CD4-positive, alpha-beta T cell treated with Interleukin-21 for 1 hour (primary cell): ENCODE measurements at places on chromosomes 7 and 10.

DNA sequence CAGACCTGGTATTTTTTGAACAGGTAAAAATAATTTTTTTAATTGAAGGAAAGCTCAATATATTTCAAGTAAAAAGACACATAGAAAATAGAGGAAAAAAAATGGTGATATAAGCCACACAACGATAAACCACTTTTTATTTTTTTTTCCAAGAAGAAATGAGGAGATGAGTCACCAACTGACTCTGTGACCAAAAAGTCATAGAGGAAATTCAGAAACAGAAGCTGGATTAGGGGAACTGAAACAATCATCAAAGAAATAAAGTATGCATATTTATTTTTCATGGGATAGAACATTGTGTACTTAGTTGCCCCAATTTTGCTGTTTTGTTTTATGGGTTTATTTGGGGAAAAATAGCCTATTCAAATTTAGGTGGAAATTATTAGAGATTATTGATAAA lies 176.8 kb upstream of the AGR3 start:
- DNase-seq: no peak

GRCh38 chr7:510131-510481 lies 9.5 kb downstream of the PDGFA start:
- no peak for DNase-seq

DNA sequence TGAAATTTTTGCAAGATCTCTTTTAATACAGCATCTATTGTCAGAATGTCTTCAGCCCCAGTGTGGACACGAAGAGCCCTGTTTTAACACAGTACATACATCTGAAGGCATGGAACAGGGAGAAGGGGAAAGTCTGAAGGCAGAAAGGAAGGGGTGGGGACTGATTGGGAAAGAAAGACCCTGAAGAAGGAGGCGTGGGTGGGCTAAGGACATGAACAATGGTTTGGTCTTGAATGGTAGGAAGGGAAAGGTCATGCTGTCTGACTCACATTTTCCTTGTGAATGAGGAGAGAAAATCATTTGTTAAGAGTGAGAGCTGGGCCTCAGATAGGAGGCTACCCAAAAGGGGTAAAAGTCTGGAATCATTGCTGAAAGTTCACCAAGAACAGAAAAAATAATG lies 297.1 kb downstream of the GALNT17 start:
- no peak for DNase-seq

GRCh38 chr7:73621168-73622063 lies 2.9 kb downstream of the MLXIPL start:
- no peak for DNase-seq

GRCh38 chr10:43902842-43903241 lies 254.2 kb upstream of the ZNF32 start:
- no peak for DNase-seq

DNA sequence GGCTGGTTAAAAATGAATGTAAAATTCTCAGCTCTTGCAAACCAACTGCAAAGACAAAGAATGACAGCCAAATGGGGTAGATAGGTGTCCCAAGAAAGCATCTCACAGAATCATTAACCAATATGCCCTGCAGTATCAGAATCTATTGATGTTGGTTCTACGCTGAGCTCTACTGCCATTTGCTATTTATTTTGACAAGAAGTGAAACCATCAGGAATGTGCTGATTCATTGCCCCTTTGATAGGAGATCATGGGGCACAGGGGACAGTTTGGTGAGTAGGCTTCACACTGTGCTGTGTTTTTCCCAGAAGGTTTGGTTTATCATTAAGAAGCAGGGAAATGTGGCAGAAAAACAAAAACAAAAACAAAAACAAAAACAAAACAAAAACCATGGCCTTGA lies 19.4 kb upstream of the CDC14C start:
- DNase-seq: no peak
